Calu3 (cell line): ENCODE measurements at places on chromosomes 1 and 21. TPM values are rescaled to one million over a fixed set of nuclear protein-coding genes. Genes with fewer than 3 reads are reported as not detected.
A peak's percentile ranks its signal among the peaks of the same experiment; 100 is the strongest.

RNU1-1 gene
- 1,678 and 1,905 TPM in 2 replicates for total RNA-seq

MYBPH gene
- not detected in 2 replicates for total RNA-seq

ZNF684 gene
- 4.5 and 5.1 TPM in 2 replicates for total RNA-seq

TEX38 gene
- total RNA-seq, result not detected in 2 replicates

CLCN6 gene
- 17.4 and 23.6 TPM in 2 replicates for total RNA-seq

DNA sequence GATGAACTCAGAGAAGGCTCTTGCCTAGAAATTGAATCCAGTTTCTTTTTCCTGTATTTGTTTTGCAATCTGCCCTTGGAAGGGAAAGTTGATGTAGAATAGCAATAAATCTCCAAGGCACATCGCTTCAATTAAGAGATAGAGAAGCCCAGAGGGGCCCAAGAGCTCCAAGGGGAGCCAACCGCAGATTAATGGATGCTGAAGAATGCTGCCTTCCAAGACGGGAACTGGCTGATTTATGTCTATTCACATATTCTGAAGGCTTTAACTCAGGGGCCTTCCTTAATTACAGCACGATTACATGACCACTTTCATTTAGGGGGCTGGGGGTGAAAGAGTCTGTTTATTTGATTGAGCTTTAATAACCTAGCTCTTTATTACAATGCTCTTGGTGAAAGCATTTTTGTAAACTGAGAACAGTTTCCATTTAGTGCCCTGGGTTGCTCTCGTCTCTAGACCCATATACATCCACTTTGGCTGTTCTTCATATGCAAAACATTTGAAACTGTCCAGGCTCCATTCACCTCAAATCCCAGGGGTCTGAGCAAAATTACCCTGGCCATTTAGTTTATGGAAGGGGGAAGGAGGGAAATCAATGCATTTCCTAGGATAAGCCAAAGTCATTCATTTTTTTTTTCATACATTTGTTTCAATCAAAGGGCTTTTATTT lies 87.4 kb upstream of the CLDN14 start:
- no peak for DNase-seq

- no peak for DNase-seq
These were observed 1493.7 kb downstream of the AMY1C start for GRCh38 chr1:105243411-105243810.

DNA sequence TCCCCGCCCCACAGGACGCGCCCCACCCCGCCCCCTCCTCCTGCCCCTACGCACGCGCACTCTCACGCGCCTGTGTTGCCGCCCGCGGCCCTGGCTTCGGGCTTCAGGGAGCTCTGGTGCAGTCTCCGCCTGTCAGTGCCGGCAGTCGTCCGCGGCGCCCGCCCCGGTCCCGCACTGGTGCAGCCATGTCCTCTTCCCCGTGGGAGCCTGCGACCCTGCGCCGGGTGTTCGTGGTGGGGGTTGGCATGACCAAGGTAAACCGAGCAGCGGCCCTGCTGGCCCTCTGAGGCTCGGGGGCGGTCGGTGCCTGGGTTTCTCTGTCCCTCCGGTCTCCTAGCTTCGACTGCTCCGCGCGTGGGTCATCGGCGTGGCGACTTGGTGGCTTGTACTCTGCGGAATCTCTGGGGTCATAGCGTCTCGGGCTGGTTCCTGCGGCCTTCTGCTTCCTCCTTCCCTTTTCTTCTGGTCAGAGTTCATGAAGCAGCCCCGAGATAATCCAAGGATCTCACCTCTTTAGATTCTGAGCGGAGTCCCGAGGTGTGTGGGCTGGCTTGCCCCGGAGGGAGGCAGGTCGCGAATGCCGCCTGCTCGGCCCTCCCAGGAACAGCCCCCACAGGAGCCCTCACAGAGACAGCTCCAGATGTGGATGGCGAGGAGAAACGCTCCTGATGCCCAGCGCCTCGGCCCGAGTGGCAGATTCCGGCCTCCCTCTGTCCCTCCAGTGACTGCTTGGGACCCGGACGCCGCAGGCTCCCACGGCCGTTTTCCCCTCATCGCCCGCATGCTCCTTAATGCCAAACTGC lies at the start of gene SCP2:
TSS of gene SCP2 (plus strand) at position 65 of the 803 bp plus-strand sequence. CDS start at position 186, 121 bp downstream.
- DNase-seq, result peak; percentile 75

- no peak for DNase-seq
These were observed 7.2 kb downstream of the INKA2 start for GRCh38 chr1:111731956-111732355.

DNA sequence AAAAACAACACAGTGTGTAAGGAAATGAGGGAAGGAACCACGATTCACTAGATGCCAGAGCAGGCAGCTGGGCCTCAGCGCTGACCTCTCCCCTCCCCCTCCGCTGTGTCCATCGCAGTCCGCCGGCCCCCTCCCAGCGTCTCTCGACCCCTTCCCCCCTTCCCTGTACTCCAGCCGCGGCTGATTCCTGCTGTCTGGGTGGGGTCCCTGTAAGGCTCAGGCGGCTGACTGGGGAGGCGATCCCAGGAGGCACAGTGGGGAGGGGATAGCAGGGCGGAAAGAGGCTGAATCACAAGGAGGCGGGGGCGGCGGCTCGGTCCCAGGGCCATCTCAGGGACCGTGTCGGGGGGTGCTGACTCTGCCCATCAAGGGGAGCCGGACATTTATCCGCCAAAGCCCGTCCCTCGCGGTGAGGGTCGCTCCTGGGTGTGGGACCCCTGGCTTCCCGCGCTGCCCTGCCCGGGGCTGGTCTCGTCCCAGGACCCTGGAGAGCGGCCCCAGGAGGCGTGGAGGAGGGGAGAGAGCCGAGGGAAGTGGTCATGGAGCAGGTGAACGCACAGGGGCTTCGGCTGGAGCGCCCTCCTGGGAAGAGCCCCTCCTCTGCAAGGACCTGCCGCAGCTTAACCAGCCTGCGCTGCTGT lies 241.9 kb downstream of the PTPRU start:
- DNase-seq, result no peak

DNA sequence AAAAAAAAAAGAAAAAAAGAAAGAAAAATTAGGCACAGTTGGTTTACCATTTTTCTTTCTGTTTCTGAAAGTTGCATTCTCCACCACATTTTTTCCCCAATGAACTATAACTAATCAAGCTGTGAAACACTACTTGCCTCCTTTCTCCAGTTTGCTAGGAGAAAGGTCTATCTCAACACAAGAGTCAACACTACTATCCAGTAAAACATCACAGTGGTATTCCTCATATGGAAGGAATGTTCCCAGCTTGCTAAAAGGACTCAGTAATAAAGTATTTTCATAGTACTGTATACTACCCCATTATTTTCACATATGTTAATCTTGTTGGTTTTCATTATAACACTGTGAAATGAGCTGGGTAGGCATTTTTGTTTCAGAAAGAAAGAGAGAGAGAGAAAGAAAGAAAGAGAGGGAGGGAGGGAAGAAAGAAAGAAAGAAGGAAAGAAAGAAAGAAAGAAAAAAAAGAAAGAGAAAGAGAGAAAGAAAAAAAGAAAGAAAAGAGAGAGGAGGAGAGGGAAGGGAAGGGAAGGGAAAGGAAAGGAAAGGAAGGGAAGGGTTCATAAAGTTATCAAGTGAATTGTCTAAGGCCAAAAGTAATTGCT lies 7.9 kb downstream of the PTGER3 start:
- no peak for DNase-seq

DNA sequence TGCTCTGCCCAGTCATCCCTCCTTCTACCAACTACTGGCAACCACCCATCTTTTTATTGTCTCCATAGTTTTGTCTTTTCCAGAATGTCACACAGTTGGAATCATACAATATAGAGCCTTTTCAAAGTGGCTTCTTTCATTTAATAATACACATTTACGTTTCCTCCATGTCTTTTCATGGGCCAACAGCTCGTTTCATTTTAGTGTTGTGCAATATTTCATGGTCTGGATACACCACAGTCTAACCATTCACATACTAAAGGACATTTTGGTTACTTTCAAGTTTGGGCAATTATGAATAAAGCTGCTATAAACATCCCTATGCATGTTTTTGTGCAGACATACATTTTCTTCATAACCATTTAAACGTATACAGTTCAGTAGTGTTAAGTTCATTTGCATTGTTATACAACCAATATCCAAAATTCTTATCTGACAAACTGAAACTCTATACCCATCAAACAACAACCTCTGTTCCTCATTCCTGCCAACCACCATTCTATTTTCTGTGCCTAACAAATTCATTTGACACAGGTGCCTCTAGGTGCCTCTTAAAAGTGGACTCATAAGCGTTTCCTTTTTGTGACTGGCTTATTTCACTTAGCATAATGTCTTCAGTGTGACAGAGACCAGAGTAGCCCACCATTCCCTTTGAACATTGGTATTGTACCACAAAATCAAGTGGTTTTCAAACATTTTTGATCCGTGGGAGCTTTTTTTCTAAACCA lies 138.1 kb downstream of the NR5A2 start:
- DNase-seq, result no peak

DNA sequence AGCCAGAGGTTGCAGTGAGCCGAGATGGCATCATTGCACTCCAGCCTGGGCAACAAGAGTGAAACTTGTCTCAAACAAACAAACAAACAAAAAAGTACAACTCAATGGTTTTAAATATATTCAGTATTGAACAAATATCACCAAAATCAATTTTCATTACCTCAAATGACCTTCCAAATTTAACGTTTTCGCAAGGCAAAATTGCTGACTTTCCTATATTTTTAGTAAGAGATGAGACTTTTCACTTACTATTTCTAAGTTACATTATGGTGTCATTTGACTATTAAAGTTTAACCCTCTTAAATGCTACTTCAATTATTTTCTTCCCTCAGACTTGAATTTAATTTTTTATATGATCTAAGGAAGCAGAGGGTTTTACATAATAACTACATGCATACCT lies 23.0 kb upstream of the ABCB10 start:
- no peak for DNase-seq

- no peak for DNase-seq
These were observed 16.0 kb downstream of the FNBP1L start for GRCh38 chr1:93463960-93464359.

GRCh38 chr1:46197560-46197963 lies 672 bp downstream of the POMGNT1 start:
- no peak for DNase-seq

- no peak for DNase-seq
These were observed 62.1 kb downstream of the SKI start for GRCh38 chr1:2290171-2290578.

GRCh38 chr1:59223989-59224634 lies 72.8 kb upstream of the FGGY start:
- no peak for DNase-seq

- DNase-seq, result no peak
These were observed 80.9 kb upstream of the ESRRG start for GRCh38 chr1:216804111-216804510.

DNA sequence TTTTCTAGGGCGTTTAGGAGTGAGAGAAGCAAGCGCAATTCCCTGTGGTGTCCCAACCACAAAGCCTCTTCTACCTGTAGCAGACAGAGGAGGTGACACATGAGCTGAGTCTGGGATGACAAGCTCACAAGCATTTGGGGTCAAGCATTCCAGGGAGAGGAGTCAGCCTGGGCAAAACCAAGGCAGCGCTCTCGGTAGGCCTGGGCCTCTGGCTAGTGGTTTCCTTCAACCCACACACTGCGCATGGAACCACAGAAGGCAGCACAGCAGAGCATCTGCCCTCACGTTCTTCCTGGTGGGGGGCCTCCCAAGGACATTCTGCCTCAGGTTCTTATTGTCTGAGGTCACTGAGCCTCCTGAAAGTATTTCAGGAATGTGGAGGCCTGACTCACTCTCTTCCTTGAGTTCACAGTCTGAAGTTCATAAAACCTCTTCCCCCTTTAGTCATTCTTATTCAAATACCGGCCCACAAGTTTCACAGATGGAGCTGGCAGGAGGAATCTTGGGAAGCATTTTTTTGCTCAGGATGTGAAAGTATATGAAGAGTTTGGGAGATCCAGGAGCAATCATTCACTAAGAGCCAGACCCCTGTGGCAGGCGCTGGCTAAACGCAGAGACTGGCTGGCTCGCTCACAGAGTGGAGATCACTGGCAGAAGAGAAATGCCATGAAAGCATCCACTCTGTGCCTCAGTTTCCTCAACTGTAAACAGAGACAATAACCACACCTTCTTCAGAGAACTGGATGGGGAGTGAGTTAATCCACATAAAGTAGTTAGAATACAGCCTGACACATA lies 26.8 kb downstream of the CCN1 start:
- peak; percentile 89 for DNase-seq

GRCh38 chr1:47930210-47930840 lies 66.9 kb downstream of the TRABD2B start:
- DNase-seq, result no peak

GRCh38 chr1:16986962-16987361 lies 6.5 kb upstream of the MFAP2 start:
- DNase-seq, result peak; percentile 8

- no peak for DNase-seq
These were observed 392 bp downstream of the GSTM2 start for GRCh38 chr1:109668123-109668775.
